ENCODE measurements at places on chromosomes 6 and 20.

GRCh38 chr6:7249391-7249790, 63.6 kb downstream of the SSR1 start:
- no peak for DNase-seq

DNA sequence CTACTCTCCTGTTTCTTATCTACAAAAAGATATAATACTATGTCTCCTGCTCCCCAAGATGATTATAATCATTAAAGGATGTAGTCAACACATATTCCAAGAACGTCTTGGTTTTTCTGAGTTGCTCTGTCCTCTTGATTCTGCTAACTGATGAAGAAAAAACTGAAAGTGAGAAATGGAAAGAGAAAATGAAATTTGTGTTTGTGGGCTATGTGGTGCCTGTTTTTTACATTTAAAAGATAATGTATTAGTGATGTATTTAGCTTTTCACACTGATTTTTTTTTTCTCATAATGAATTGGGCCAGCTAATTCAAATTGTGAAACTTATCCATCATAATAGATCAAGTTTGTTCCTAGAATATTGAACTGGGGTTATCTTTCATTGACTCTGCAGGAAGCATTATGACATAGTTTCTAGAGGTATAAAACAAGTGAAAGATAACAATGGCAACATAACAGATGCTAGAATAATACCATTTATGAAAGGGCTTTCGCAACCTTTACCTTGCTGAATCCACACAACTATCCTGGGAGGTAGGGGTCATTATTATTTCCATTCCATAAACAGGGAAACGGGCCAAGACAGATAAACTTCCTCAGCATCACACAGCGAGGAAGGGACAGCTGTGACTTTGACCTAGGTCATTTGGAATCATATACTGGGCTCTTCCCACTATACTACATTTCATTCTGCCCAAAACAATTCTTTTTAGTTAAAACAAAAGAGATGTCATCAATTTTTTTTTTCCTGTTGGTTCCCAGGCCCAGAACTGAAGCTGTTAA, 336.7 kb downstream of the GJA1 start:
- DNase-seq, result no peak

DNA sequence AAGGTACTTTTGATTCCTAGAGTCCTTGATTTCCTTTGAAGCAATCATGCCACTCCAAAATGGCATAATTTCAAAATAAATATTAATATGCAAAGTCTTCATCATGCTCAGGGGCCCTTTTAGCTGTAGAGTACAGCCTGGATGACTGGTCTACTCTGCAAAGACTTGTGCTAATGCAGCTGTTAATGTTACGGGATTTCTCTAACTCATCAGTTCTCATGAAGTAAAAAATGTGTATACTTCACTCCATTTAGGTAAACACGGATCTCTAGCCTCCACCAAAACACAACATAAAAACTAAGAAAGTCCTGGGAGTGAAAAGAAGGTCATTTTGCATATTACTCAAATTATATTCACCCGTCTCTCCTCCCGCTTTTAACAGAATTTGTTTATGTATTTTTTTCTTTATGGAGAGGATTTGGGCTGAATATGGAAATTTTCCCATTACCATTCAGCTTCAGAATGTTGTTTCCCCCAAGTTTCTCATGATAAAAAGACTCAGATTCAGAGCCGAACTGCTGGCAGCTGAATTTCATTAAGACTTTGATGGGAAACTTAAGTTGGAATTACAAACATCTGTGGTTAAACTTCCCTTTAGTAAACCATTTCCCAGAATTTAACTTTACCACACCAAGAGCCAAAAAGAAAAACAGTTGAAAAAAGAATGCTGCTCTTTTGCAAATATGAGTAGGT, 8.7 kb downstream of the LAMA4 start:
- DNase-seq, result no peak

- DNase-seq, result no peak
These were observed 61.5 kb upstream of the RIPOR2 start for GRCh38 chr6:24997231-24997630.

- DNase-seq, result no peak
These were observed 89.8 kb upstream of the MAP3K7 start for GRCh38 chr6:90676516-90677300.

DNA sequence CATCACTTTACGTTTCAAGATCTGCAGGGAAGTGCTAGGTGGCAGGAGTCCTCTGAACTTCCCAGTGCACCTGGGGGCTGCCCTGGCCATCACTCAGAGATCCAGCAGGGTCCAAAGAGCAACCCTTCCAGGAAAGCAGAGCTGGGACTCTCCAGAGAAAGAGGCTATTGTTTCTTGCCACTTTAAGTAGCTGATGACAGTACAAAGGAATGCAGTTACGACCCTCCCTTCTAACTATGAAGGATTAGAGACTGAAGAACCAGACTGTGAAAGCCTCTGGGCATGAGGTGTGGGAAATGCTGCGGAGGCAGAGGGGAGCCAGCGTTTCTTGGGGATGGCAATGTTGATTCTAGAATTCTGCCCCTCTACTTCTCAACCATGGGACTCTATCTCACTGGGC, 189.1 kb upstream of the SUPT3H start:
- no peak for DNase-seq

- no peak for DNase-seq
These were observed 332.7 kb downstream of the CENPW start for GRCh38 chr6:126672649-126673048.

DNA sequence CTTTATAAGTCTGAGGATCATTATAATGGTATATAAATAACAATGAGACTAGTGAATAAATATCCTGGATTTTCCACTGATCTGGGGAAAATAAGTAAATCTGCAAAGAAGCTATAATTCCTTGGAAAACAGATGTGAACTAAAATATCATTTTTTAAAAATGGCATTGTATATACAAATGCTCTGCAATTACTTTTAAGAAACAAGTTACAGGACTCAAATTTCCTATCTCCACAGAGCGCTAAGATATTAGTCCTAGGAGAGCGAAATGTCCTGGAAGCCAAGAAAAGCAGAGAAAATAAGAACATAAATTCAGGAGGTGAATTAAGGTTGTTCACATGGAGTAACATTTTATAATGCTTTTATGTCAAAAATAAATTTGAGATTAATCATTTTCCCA, 61.3 kb downstream of the PRKN start:
- no peak for DNase-seq

- DNase-seq, result no peak
These were observed 29.0 kb downstream of the ANKRD60 start for GRCh38 chr20:58199469-58199868.
